Thyroid gland (tissue), 4 donors: ENCODE measurements at places on chromosomes 5 and 9. TPM values are rescaled to one million over a fixed set of nuclear protein-coding genes. Genes with fewer than 3 reads are reported as not detected.

DNA sequence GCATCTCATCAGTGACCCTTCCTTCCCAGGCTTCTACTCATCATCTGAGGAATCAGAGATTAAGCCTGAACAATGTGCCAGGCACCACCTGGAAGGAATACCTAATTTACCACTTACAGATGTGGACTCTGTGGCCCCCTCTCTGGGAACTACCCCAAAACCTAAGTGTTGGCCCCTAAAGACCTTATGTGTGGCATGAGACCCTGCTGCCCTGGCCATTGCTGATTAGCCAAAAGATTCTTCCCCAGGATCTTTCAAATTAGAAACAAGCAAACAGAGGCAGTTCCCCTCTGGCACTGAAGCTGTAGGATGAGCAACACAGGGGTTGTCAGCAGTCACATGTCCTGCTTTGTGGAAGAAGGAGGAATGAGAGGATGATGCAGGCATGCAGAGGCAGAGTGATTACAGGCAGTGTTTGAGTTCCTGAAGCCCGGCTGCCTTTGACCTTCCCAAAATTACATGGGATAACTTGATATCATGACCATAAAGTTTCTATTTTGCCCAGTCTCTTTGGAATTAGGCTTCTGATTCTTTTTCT lies 10.6 kb downstream of the SPINK4 start:
- DNase-seq = no peak

- DNase-seq = no peak
Observed at GRCh38 chr5:72379936-72380335, 59.8 kb downstream of the PTCD2 start.

DNA sequence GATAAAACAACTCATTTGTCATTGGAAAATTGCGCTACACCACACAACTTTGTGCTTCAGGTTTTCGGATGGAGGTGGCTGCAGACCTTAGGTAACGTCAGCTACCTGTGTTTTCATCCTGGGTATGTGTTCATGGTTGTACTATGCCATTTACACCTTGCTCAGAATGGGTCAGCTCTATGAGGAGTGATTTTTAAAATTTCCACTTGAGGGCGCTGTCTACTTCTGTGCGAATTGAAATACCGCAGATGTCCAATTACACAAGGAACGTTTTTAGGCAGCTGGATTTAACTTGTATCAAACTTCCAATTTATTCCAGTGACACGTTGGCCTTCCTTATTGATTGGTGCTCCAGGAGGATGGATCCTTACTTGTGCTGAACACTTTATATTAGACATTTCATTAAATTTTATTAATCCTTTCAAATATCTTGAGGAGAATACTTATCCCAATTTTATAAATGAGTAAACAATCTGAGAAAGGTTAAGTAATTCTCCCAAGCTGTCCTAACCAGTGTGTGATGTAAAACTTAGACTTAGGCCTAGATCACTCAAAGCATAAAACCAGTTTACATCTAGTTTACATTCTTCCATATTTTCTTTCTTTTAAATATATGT lies 23.4 kb downstream of the DMRTA1 start:
- no peak for DNase-seq

DNA sequence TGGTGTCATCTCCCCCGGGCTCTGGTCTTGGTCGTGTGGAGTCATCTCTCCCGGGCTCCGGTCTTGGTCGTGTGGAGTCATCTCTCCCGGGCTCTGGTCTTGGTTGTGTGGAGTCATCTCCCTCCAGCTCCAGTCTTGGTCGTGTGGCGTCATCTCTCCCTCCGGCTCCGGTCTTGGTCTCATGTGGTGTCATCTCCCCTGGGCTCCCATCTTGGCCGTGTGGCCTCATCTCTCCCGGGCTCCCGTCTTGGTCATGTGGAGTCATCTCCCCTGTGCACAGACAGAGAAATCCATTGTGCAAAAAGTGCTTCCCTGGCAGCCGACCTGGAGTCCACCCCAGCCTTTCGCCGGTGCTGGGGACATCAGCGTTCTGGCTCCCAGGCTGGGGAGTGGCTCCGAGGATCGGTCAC lies 91.1 kb upstream of the CACNA1B start:
- no peak for DNase-seq

- peak; percentile 92 for DNase-seq
Observed at GRCh38 chr5:141841378-141842180, 36.6 kb downstream of the PCDH1 start.

GRCh38 chr9:126058011-126058531 lies 268.6 kb upstream of the MVB12B start:
- no peak for DNase-seq

The MEIKIN gene
- total RNA-seq = not detected

The SPACA9 gene
- 14.6 TPM for total RNA-seq

The NELFB gene
- 32.2 TPM for total RNA-seq

The RHOBTB3 gene
- total RNA-seq = 63.5 TPM

The TMEM215 gene
- not detected for total RNA-seq

The PRRT1B gene
- total RNA-seq = not detected
